ENCODE measurements at places on chromosomes 7 and 10. TPM values are rescaled to one million over a fixed set of nuclear protein-coding genes. Genes with fewer than 3 reads are reported as not detected.
A peak's percentile ranks its signal among the peaks of the same experiment; 100 is the strongest.

DNA sequence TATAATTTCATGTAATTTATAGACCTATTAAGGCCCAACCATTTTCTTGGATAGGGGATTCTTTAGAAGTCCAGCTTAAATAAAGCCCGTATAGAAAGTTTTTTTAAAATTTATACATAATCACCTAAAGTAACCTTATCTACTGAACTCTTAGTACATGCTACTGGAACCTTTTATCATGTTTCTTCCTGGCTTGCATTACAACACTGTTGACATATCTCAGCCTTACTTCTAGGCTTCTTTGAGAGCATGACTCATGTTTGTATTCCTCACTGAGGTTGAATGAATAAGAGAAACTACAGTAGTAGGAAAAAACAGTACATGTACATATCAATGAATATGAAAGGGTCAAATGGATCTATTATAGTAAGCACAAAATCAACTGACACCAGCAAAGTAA, 8.2 kb upstream of the MAGI2 start:
- DNase-seq = no peak

DNA sequence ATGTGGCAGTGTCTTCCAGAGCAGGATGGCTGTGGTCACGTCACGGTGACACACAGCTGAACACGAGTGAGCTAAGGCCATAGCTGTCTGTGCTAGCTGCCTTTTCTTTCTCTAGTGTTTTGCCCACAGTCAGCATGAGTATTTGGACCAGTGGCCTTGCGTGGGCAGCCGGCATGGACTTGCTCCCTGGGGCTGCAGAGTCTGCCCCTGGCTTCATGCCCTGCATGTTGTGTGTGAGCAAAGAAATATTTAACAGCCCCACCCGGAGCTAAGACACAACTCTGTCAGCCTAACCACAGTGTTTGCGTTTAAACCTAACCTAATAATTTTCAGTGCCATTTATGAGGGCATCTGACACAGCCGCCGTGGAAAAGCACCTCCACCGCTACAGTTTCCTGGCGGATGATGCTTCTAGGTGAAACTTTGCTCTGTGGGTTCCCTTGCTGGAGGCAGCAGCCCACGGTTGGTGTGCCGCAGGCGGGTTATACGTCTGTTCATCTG, 14.6 kb downstream of the CHST12 start:
- no peak for DNase-seq

GRCh38 chr7:11069591-11069990, 95.9 kb downstream of the PHF14 start:
- DNase-seq = no peak

GRCh38 chr7:44045226-44046014, 918 bp downstream of the DBNL start:
- DNase-seq = no peak

DNA sequence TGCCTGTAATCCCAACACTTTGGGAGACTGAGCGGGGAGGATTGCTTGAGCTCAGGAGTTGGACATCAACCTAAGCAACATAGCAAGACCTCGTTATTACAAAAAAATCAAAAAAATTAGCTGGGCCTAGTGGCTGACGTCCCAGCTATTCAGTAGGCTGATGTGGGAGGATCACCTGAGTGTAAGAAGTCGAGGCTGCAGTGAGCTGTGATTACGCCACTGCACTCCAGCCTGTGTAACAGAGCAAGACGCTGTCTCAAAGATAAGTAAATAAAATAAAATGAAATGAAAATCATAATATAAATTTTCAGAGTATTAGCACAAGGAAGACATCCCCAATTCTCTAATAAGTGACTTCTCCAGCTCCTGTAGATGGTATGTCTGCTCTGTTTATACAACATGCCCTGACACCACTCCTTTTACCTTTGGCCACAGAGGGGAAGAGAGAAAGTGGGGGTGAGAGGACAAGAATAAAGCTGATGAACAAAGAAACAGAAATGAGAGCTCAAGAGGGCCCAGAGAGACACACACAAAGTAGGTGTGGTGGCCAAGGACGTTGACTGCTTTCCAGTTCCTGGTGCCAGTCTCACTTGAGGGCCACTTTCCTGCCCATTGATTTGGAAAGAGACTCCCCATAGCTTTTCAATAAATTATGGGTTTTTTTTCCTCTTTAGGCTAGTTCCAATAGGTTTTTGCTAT, 62.9 kb downstream of the PTTG1IP2 start:
- DNase-seq = no peak

DNA sequence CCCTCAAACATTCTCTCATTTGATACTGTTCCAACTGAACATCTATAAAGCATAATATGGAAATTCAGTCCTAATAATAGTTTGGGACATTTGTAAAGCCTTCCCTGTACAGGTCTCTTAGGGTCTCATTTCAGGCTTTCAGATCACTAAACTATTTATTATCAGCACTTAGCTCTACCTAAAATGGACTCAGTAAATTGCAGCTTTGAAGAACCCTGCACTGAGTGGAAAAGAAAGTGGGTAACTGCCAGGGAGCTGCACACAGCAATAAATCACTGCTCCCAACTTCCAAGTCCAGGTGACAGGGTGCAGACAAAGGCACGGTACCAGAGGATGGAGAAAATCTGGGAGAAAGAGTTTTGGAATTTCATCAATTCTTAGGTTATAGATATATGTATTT, 164.9 kb upstream of the AOAH start:
- no peak for DNase-seq

- no peak for DNase-seq
Observed at GRCh38 chr7:132383962-132384361, 192.3 kb downstream of the PLXNA4 start.

DNA sequence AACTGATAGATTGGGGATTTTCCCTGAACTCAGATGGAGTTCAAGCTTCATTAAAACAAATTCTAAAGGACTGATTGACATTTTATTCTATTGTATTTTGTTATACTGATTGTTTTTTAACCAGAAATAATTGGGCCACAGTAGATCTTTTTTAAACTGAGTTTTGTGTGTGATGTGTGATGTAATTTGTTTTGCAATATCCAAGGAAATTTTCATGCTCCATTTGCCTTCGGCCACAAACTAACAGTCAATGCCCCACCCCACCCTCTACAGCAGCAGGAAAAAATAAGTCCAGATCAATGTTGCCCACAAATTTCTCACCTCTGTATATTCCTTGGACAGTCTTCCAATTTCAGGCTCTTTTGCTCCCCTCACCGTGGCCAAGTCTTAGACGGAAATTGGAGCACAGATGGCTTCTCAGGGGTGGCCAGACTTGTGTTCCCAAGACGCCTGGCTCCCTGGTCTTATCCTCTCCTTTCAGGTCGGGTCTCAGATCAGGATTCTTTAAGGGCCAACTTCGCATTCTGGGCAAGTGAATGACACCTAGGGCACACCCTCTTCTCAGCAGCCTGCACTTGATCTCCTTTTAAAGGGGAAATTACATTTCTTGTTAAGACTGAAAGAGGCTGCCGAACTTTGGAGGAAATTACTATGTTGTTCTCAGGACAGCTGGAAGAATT, at the start of gene SVOPL:
SVOPL (minus strand) TSS at position 506 of the 680 bp plus-strand sequence. CDS start 22,317 bp downstream, outside the sequence.
- no peak for DNase-seq

- DNase-seq = no peak
Observed at GRCh38 chr7:101401390-101402080, 38.9 kb downstream of the COL26A1 start.

GRCh38 chr10:61124756-61125530, 181.0 kb upstream of the RHOBTB1 start:
- DNase-seq = no peak

DNA sequence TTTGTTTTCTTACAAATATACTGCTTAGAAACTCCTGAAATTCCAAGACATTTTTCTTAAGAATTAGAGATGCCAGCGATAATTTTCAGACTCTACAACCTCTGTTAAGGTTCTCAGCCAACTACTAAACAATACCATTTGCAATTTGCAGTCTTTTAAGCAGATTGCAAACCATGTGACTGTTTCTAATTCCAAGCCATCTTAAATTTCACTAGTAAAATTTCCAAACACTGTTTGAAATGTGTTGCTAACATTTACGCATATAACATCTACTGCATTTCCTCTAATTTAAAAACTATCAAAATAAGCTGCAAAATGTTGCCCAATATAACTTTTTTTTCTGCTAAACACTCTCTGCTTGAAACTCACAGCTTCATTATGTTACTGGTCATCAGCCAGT, 56.0 kb upstream of the MACROH2A2 start:
- DNase-seq = no peak

DNA sequence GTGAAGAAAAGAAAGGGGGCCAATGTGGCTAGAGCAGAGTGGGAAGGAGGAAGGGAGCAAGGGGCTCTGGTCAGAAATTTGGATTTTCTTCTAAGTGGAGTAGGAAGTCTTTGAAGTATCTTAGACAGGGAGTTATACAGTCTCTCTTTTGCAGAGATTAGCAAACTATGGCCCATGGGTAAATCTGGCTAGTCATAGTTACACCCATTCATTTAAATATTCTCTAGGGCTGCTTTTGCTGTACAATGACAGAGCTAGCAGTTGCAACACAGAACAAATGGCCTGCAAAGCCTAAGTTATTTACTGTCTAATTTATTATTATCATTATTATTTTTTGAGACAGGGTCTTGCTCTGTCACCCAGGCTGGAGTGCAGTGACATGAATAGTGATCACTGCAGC, 10.5 kb upstream of the LAMB4 start:
- DNase-seq = no peak

- DNase-seq = no peak
Observed at GRCh38 chr7:79377097-79377496, 76.4 kb downstream of the MAGI2 start.

DNA sequence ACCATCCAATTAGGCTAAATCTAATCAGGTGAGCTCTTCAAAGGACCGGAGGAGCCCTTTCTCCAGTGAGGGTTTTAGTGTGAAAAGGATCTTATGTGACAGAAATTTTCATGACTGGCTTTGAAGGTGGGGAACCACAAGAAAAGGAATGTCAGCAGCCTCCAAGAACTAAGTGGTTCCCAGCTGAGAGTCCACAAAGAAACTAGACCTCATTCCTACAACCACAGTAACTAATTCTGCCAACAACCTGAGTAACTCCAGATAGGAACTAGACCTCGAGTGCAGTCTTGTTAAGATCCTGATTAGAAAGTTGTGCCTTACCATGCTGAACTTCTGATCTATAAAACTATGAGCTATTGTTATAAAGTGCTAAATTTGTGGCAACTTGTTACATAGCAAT, 51.3 kb downstream of the PCLO start:
- DNase-seq = no peak

GRCh38 chr10:10394933-10395658, 622.6 kb upstream of the CELF2 start:
- no peak for DNase-seq

GRCh38 chr7:101865031-101865430, 47.6 kb downstream of the CUX1 start:
- no peak for DNase-seq

- no peak for DNase-seq
Observed at GRCh38 chr10:86229811-86230556, 136.6 kb downstream of the GRID1 start.

GRCh38 chr7:515628-516027, 4.0 kb downstream of the PDGFA start:
- DNase-seq = no peak

DNA sequence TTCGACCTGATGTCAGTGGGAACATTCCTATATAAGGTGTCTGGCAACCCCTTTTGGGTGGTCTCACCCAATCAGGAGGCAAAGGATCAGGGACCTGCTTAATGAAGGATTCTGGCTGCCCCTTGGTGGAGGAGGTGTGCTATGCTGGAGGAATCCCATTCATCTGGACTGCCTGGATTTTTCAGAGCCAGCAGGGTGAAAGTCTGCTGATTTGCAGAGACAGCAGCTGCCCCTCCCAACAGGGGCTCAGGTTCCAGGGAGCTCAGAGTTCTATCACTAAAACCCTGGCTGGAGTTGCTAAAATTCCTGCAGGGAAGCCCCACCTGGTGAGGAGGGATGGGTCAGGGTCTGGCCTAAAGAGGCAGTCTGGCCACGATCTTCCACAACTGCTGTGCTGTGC, 398.5 kb upstream of the CNTNAP2 start:
- peak; percentile 27 for DNase-seq

GRCh38 chr10:33136271-33136670, 178.2 kb upstream of the ITGB1 start:
- DNase-seq = no peak

DNA sequence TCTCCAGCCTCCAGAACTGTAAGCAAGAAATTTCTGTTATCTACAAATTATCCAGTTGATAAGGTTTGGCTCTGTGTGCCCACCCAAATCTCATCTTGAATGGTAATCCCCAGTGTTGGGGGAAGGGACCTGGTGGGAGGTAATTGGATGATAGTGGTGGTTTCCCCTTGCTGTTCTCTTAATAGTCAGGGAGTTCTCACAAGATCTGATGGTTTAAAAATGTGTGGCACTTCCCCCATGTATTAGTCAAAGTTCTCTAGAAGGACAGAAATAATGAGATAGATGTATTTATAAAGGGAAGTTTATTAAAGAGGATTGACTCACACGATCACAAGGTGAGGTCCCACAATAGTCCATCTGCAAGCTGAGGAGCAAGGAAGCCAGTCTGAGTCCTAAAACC, 56.2 kb upstream of the APBB1IP start:
- no peak for DNase-seq

GRCh38 chr10:44992070-44992731, 8.5 kb upstream of the ZNF22 start:
- no peak for DNase-seq

DNA sequence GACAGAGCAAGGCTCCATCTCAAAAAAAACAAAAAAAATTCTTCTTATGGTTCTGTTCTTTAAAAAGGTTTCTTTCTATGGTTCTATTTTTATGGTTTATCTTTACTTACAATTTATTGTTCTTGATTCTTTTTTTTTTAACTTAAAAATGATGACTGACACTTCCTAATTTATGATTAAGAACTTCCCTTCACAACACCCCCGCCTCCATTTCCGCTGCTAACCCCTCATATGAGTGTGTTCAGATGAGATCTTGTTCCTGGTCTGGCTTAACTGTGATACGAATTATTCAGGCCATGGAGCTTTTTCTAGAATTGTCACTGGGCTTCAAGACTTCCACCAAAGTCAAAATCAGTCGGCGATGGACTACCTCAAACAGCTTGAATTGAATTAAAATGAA, 33.9 kb downstream of the PTER start:
- DNase-seq = no peak

DNA sequence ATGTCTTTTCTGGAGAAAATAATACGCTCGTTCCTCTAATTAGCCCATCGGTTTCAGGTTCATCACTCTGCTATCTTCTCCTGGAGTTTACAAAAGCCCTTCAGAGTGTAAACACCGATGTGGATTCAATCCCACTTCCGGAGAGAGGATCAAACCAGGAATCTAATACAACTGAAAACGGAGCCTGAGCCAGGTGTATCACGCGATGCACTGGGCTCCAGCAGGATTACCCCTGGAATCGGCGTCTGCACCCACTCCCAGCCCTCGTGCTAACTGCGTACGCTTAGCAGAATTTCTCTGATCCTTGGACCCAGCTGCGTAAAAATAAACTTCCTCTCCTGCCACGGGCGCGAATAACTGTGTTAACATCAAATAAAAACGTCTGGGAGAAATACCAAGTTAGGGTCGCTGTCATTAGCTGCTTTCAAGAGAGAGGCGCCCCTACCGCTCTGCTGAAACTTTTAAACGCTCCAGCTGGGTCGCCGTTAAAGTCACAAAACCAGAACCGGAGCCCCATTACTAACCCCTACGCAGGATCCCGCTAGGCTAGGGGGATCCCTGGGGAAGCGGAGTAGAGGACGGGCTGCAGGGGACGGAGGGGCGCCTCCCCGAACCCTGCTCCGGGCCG, 502 bp downstream of the ZNF3 start:
- no peak for DNase-seq

TRPV5 gene
- not detected for total RNA-seq

HERC4 gene
- 39.3 TPM for total RNA-seq

FAM131B gene
- total RNA-seq = 38.2 TPM

DDC gene
- total RNA-seq = not detected

ANXA8 gene
- not detected for total RNA-seq

SLC16A9 gene
- total RNA-seq = 11.2 TPM

INMT gene
- 0.84 TPM for total RNA-seq

STYXL1 gene
- total RNA-seq = 32.3 TPM

FAM107B gene
- total RNA-seq = 26.2 TPM

MACROH2A2 gene
- 7.8 TPM for total RNA-seq
